T47D (cell line): ENCODE measurements at places on chromosomes 4 and X.

GRCh38 chr4:26953770-26954423 lies 93.3 kb downstream of the STIM2 start:
- DNase-seq = no peak

DNA sequence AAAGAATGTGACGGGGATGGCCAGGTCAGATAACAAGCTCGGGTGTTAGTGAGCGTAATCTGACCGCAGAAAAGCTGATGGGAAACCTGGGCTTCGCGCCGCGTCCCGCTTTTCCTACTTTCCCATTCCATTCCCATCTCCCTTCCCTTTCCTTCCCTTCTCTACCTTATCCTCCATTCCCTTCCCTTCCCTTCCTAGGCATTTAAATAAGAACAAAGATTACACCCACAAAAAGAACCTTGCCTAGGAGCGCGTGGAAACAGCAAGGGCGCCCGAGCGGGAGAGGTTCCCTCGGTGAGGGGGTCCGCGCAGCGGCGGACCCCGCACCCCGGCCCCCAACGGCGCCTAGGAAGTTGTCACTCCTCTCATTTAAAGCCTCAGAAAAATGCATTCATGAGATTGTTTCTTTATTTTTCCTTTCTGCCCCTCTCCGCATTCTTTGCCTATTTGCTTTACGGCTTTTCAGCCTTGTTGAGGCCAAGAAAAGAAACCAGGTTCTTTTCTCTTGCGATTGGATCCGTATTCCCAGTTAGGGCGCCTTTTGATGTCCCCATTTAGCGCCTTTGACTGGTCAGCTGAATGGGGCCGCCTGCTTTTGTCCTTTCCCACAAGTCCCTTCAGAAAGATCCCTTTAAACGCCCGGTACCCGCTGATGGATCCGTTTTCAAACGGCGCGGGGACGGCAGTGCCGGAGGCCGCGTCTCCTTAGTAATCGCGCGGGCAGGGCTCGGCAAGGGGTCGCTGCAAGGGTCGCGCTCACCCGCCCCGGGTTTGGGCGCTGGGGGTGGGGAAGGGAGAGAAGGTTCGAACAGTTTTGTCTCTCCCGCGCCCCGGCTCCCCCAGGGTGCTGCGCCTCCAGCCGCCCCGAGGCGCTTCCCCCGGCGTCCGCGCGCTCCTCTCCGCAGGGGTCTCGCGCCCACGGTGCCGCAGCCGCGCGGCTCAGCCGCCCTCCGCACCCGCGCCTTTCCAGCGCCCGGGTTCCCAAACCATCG lies 54.1 kb upstream of the TMEM33 start:
- no peak for DNase-seq

DNA sequence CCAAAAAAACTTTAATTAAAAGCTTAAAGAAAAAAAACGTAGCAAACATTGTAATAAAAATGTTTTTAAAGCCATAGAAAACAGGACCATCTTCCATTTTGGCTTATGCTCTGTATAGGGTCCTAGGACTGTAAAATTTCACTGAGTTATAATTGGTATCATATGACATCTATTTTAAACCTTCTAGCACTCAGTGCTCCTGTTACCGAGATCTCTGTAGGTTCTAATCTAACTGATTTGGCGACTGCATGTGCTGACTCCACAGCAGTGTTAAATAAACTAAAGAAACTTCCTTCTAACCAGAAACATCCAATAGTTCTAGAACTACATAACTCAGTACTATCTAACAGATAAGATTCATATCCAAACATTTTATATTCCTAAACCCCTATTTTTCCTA lies at the start of gene ASB11:
ASB11 (minus strand) TSS at position 132 of the 400 bp plus-strand sequence; CDS start at position 97, 35 bp downstream.
- DNase-seq = no peak

- no peak for DNase-seq
These were observed 17.3 kb upstream of the NDUFC1 start for GRCh38 chr4:139319571-139319970.

DNA sequence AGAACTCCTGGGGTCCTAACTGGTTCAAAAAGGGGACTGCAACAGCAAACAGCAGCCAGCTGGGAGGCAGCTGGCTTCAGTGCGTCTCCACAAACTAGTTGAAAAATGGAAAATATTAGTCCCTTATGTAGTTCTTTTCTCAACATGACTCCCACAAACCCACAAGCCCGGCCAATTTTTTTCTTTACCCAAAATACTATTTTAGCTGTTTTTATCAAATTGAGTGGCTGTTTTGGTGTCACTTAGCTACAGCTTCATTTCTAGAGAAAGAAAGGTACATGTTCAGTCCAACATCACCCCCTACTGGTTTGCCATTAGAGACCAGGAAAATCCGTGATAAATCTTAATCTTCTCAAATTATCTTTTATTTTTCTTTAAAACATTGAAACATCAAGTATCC lies 97.2 kb downstream of the GUCY2F start:
- peak; percentile 20 for DNase-seq
